RWPE1 (cell line): ENCODE measurements at places on chromosomes 12 and 14.

DNA sequence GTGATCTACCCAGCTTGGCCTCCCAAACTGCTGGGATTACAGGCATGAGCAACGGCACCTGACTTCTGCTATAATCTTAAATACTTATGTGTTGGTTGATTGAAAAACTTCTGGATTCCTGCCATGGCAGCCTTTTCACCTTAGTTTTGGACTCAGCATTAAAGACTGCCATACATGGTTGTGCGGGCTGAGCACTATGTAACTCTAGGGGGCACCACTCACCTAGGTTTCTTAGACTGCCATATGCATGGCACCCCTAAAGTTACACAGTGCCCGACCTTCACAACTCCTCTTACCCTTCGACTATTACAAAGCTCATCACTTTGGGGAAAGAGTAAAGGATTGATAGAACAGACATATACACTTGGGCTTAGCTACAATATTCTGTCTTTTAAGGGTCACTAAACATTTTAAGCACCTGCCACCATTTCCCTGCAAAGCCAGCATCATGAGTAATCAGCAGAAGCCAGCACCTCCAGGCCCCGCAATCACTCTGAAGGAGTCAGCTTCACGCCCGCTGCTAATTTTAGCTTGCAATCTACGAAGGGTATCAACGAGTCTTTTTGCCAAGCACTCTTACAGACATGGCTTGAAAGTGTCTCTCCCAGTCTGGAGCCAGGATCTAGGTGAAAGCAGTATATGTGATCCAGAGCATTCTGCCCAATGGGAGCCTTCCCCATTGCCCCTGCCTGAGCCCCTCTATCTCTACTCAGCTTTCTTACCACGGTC is 59.8 kb downstream of the SUDS3 start:
- no peak for DNase-seq

DNA sequence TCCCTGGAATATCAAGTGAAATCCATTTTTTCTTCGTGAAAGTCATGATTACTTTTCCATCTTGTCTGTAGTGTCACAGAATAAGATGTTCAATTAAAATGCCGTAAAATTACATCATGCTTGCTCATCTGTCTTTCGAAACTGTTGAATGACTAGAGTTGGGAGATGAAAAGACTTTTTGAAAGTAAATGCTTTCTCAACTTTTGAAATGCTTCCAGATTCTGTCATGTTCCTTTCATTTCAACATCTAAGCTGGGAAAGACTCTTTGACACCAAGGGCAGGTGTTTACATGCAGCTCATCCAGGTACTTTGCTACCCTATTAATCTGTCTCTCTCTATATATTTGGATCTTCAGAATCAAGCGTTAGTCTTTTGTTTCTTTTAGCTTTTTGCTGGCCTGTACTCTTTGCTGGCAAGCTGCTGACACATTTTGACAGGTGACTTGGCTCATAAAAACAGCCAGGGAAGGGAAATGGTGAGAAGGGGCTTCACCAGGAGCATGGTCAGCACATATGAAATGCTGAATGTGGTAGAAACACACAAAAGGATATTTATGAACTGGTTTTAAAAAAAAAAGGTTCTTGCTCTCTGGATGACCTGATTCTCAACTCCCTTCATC is 77.0 kb upstream of the METAP2 start:
- DNase-seq: peak; percentile 87

- no peak for DNase-seq
Measured at GRCh38 chr14:55285048-55285652, 13.9 kb downstream of the FBXO34 start.

DNA sequence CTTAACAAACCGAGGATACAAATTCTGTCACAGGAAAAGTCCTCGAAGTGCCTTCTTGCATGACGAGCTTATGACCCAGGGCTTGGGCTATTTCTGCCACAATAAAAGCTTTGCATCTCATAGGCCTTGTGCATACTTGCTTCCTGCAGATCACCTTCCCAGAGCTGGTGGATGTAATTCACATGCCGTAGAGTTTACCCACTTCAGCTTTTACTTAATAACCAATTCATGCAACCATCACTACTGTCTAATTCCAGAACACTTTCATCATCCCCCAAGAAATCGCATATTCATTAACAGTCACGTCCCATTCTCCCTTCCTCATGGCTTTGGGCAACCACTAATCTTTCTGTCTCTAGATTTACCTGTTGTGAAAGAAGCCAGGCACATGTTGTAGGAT is 9.0 kb upstream of the BDKRB1 start:
- DNase-seq: no peak

GRCh38 chr14:35337269-35338255 is 45.4 kb downstream of the PSMA6 start:
- peak; percentile 50 for DNase-seq

- no peak for DNase-seq
Measured at GRCh38 chr12:104870797-104871196, 87.3 kb downstream of the SLC41A2 start.

- DNase-seq: no peak
Measured at GRCh38 chr12:12810553-12811021, 2.6 kb upstream of the DDX47 start.

- no peak for DNase-seq
Measured at GRCh38 chr12:93913845-93914244, 234.5 kb upstream of the PLXNC1 start.

DNA sequence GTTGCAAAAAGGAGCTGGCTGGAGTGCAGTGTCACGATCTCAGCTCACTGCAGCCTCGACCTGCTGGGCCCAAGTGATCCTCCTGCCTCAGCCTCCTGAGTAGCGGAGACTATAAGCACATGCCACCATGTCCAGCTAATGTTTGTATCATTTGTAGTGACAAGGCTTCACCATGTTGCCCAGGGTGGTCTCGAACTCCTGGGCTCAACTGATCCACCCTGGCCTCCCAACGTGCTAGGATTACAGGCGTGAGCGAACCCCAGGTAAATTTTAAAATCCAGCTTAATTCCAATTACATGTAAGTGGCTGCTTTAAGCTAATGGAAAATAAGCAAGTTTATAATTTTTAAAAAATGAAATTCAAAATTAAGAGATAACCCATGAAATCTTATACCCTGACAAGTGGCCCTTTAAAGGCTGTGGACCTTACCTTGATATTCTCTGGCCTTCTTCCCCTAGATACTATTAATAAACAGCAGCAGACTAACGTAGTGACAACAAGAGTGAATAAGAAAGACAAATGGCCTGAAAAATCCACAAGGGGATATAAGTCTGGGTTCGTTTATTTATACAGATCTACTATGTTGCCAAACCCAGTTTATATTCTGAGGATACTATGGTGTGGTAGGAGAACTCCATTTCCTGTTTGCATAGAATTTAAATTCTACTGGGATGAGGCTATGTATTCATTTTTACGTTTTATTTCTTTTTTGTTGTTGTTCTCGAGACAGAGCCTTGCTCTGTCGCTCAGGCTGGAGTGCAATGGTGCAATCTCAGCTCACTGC is 25.6 kb upstream of the SLC2A3 start:
- no peak for DNase-seq

- no peak for DNase-seq
Measured at GRCh38 chr12:96099986-96100385, 64.6 kb upstream of the LTA4H start.
